ENCODE measurements at places on chromosomes 5 and 9.
A peak's percentile ranks its signal among the peaks of the same experiment; 100 is the strongest.

DNA sequence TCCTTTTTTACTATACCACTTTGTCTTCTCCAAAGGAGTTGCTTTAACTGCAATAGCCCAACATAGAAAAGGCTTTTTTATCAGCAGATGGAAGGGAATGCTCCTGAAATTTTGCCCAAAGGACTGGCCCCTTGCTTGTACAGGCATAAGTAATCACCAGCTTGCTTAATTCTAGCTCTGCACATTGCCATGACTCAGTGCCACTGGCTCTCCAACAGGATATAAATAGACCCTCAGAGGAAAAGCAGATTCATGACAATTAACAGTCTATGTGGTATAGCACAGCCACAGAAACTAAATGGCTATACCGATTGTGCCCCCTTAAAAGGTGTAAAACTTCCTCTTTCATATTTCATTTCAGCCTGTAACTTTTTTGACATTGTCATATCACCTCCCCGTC is 227.0 kb downstream of the ZNF608 start:
- peak; percentile 94 for DNase-seq

GRCh38 chr9:123996731-123997421 is 14.7 kb upstream of the LHX2 start:
- no peak for DNase-seq

GRCh38 chr9:20199111-20199510 is 410.3 kb upstream of the SLC24A2 start:
- DNase-seq: no peak

DNA sequence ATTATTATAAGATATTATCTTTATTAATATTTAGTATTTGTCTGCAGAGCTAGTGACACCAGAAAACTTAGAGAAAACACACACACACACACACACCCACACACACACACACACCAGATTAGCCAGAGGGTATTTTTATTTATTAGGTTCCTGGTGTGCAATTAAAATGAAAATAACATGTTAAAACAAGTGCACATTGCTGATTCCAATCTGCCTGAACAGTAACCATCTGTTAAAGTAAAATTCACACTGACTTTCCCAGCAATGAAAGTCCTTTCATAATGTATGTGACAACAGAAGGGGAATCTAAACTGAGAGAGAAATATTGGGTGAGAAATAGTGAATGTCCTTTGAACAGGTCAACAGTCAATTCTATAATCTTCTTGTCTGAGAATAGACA is 2323.5 kb upstream of the ACO1 start:
- no peak for DNase-seq

- no peak for DNase-seq
Observed at GRCh38 chr9:20395651-20396050, 226.6 kb downstream of the MLLT3 start.

DNA sequence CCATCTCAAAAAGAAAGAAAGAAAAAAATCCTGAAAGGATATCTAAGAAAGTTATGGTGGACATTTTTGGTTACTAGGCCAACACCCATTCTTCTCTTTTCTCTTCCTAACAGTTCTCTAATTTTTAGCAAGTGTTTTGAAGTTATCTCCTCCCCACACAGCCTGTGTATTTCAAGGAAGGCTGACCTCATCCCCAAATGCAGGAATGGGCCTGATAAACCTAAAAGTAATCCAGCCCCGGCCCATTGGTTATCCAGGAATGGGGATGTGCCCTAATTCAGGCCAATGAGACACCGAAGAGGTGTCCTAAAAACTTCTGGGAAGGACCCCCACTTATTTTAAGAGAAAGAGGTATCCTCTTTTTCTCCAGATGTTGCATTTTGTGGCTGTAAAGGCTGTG is 46.6 kb downstream of the F2R start:
- DNase-seq: no peak

DNA sequence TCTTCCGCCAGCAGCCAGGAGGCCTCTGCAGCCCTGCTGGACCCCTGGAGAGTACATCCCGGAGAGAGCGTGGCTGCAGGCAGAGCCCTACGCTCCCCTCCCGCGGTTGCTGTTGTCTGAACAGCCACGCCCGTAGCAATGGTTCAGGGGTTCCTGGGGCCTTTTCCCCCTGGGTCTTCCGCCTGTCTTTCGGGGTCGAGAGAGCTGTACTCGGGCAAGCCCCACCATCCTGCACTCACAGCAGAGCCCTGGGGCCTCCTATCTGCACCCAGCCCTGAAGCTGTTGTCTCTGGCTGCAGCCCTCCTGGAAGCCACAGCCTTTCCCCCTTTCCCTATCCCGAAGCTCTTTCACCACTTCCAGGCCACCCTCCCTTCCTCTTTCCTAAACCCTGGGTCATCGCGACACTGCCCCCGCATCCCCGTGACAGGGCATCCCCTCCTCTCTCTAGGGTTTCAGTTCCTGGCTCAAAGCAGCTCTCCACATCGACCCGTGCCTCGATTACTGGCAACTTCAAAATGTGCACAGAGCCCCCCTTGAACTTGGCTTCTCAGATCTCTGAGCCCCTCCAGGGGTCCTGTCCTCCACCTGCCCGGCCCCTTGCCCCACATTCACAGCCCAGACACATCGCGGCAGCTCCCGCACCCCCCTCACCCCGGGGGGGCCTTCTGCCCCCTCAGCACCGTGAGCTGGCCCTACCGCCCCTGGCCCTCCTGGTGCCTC is 43.9 kb upstream of the CEP72 start:
- DNase-seq: no peak

GRCh38 chr5:607541-608428 is 4.4 kb upstream of the CEP72 start:
- DNase-seq: no peak

DNA sequence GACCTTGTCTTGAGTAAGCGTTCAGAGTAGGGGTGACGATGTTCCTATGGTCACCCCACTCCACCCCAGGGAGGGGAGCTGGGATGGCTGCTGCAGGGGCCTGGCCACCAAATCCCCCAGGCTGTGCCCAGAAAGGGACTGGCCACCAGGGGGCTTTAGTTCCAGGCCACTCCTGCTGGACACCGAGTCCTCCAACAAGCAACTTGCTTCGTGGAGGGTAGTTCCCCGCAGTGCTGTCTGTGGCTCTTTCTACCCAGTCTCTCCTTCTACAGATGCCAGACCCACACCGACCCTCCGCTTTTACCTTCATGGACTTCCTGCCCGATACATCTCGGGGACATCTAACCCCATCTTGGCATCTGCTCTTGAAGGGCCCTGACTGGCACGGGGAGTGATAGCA is 35.7 kb upstream of the GABRP start:
- peak; percentile 7 for DNase-seq

DNA sequence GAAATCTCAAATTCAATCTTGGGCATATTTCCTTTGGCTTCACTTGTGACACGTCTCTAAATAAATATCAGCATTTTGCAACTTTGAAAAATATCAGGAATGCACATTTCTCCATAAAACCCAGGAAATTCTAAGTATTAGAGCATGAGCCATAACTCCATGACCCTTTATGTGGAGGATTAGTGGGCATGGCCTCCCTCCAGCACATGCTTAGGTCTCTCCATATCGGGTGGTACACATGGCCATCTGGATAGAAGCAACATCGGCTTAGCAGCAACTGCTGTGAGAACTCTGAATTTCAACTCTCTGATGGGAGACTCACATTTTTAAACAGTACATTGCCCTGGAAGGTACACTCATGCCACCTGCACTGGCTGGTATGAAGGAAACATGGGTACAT is 73.7 kb upstream of the EGFLAM start:
- DNase-seq: peak; percentile 64

GRCh38 chr9:136107155-136107952 is 11.3 kb downstream of the TMEM250 start:
- DNase-seq: no peak

DNA sequence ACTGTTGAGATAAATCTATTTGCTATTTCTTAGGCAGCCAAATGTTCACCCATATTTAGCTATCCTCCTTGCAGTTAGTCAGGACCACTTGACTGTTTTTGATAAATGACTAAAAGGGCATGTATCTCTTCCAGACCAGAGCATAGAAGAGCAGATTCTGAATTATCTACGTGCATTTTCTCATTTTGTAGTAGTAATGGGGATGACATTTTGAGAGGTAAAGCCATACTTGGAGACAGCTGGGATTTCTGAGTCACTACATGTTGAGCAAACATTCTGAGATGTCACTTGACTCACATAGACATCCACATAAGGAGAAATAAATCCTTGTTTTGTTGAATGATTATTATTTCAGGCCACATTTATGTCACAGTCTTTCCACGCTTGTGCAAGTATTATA is 297.6 kb downstream of the CDH10 start:
- no peak for DNase-seq

DNA sequence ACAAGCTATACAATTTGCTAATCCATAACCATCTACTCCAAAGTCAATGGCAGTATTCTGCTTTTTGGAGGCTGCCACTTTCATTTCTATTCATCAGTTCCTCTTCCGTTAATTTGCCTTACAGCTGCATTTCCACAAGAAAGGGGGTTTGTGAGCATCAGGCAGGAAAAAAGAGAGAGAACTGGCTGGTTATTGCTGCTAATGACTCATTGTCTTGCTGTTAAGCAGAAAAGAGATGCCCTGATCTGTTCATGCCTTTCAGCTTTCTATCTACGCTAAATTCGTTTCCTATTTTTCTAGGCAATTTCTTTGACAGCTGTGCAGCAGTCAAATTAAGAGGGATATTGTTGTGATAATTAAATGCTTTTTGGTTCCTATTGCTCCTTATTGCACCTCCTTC is 65.9 kb upstream of the GNAQ start:
- no peak for DNase-seq

GRCh38 chr9:127205952-127206351 is 58.6 kb upstream of the GARNL3 start:
- no peak for DNase-seq

- DNase-seq: peak; percentile 97
Observed at GRCh38 chr5:143569213-143569701, 165.8 kb upstream of the NR3C1 start.

GRCh38 chr5:168092209-168093185 is 198.9 kb upstream of the WWC1 start:
- DNase-seq: no peak

All from amniotic epithelial cell (primary cell).